EL (cell line): ENCODE measurements at places on chromosomes 2 and 18.
A peak's percentile ranks its signal among the peaks of the same experiment; 100 is the strongest.

DNA sequence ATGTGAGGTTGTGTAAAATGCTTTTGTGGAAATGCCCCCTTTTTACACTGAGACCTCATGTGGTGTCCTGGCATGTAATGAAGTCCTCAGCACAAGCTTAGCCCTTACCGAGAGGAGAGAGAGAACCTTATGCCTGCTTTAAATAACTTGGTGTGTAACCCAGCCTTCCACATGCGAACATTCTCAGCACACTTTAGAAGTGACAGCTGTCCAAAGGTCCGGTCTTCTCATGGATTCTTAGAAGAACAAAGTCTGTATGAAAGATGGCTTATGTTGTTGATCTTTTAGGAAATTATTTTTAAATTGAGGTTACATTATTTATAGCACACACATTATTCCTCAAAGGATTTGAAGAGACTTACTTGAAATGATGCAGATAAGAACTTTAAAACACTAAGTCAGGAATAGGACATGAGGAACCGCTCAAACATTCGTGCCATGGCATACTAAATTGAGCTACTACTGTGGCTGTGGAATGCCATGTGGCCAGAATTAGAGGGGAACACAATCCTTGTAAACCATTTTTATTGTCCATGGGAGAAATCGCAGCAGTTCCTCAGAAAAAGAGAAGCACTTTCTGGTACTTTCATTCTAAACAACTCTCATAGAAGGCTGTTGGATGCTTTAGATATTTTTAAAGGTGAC lies 79.6 kb downstream of the WDSUB1 start:
- no peak for DNase-seq

DNA sequence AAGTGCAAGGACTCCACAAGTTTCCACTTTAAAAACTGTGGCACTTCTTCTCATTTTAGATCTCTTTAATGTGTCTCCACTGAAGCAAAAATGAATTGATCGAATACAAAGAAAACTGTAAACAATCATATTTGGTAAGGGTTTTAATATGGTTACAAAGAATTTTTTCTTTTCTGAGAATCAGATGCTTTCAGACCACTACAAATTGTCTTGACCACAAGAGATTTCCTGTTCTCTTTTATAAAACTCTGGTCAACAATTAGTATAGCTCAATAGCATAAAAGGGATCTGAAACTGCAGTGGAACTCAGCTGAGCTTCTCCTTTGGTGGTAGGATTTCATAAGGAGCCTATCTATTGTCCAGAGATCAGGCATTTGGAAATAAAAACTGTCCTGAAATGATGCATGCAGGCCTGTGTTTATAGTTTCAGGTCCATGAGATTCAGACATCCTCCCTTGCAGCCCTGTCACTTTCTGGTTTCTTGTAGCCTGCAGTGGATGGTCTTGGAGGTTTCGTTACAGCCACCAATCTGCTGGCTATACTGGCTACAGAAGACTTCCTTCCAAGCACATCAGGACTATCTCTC lies 120.0 kb downstream of the DOCK10 start:
- no peak for DNase-seq

GRCh38 chr2:152504618-152505017 lies 169.6 kb downstream of the FMNL2 start:
- peak; percentile 82 for DNase-seq

DNA sequence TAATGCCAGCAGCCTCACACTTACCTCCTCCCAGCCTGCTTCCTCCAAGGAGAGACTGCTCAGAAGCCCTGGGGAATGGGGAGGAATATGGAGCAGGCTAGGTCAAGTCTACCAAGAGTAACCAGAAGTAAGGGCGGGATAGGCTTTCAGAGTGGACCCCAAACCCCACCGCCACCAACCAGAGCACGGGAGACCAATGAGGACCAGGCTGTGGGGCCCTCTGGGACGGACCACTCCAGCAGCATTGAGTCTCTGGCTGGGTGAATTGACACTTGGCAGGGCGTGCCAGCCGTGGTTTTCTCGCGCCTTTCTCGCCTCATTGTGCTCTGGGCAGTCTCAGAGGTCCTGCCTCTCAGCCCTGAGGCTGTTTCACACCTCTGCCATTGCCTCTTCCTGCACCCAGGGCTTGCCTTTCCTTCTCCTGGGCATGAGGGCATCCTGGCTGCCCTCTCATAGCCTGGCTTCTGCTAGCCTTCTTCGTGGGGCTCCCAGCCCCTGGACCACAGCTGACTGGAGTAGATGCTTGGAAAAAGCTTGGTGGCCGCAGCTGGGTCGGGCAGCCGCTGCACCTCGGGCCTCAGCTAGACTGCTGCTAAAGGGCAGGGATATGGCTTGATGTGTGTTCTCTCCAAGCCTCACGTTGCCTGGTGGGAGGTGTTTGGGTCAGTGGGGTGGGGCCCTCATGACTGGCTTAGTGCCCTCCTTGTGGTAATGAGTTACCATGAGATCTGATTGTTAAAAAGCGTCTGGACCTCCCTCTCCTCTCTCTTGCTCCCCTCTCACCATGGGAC lies 40.5 kb upstream of the HS6ST1 start:
- no peak for DNase-seq

DNA sequence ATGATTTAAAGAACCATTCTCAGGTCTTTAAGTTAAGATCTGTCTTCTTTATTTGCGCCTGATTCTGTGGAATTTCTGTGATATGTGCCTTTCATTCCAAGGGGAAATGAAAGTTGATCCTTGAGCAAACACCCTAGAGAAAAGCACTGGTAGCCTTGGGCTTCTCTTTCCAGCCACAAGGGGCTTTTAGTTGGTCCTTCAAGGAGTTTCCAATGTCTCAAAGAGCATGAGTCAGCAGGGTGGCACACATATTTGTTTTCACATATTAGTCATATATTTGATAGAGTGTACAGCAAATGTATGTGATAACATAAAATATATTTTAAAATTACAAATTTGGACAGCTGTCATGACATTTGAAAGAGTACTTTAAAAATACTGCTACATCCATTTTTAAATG lies 339.5 kb downstream of the TXNL1 start:
- DNase-seq: peak; percentile 77
